HAP-1 (cell line): ENCODE measurements at places on chromosomes 16 and 17.
A peak's percentile ranks its signal among the peaks of the same experiment; 100 is the strongest.

GRCh38 chr16:53812914-53813313, 109.0 kb downstream of the FTO start:
- DNase-seq, result no peak

DNA sequence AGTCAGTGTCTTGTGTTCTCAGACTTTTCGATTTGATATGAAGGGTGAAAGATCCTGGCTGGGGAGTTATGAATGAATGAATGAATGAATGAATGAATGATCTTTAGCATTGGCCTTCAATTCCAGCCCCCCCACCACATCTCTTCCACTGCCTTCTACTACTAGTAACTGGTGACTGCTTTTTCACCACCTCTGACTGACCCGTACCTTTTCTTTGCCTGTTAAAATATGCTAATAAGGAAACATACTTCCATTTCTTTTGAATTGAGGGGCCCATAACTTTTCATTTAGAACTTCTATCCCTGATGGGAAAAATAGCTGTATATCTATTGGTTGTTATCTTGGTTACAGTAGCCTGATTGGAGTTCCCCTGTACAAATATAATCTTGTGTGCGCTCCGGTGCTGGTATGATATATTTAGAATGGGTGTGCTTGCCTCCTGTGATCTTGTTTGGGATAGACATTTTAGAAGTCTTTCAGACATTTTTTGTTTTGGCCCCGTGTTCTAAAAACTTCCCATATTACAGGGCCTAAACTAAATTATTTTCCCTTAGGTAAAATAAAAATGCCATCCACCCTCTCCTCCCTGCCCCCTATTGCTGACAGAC, 3.4 kb downstream of the LYRM1 start:
- no peak for DNase-seq

DNA sequence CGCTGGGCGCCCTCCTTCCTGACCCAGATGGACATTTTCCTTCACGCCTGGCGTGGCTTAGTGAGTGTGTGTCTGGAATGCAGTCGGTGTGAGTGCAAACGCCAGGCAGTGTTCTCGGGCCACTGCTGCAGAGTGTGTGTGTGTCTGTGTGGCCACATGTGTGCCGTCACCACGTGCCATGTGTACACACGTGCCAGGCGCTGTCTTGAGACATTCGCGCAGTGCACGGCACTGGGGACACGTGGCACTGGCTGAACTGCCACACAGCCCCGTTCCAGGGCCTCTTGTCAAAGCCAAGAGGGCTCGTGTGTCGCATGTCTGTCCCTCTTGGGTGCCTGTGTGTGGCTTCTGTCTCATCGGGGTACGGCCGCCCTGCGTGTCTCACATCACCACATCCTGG, 28.8 kb downstream of the MAPK8IP3 start:
- no peak for DNase-seq

DNA sequence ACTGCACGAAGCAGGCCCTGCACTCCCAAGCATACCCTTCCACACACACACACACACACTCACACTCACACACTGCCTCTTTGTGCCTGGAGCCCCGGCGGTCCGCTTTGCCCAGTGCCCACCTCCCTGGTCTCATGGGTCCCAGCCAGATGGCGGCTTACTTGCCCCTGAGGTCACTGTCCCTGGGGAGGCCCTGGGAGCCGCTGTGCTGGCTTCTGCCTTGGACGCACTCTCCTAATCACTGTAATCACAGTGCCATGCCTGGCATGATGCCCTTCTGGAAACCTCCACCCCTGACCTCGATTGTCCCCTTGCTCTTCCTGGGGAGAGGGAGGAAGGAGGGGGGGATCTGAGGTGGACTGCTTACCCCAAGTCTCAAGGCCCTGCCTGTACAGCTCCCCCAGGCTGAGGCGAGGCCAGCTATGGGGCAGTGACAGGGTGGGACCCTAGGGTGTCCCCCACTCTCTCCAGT, 36.0 kb downstream of the ARHGAP23 start:
- DNase-seq, result no peak

- DNase-seq, result peak; percentile 85
These were observed 41.0 kb downstream of the STAT5A start for GRCh38 chr17:42329025-42329976.

- DNase-seq, result peak; percentile 47
These were observed 2.9 kb upstream of the CRYBA1 start for GRCh38 chr17:29243792-29244191.

- DNase-seq, result no peak
These were observed 268.1 kb downstream of the IRF8 start for GRCh38 chr16:86167061-86167460.

- DNase-seq, result no peak
These were observed 44.1 kb upstream of the ACSF3 start for GRCh38 chr16:89049484-89050118.

- DNase-seq, result no peak
These were observed 7.0 kb upstream of the SNTB2 start for GRCh38 chr16:69180011-69180338.

- DNase-seq, result peak; percentile 69
These were observed at the start of gene MYO18A for GRCh38 chr17:29180034-29180787. Gene MYO18A (minus strand): TSS chr17:29180398. CDS start chr17:29166940, 13,458 bp downstream.

DNA sequence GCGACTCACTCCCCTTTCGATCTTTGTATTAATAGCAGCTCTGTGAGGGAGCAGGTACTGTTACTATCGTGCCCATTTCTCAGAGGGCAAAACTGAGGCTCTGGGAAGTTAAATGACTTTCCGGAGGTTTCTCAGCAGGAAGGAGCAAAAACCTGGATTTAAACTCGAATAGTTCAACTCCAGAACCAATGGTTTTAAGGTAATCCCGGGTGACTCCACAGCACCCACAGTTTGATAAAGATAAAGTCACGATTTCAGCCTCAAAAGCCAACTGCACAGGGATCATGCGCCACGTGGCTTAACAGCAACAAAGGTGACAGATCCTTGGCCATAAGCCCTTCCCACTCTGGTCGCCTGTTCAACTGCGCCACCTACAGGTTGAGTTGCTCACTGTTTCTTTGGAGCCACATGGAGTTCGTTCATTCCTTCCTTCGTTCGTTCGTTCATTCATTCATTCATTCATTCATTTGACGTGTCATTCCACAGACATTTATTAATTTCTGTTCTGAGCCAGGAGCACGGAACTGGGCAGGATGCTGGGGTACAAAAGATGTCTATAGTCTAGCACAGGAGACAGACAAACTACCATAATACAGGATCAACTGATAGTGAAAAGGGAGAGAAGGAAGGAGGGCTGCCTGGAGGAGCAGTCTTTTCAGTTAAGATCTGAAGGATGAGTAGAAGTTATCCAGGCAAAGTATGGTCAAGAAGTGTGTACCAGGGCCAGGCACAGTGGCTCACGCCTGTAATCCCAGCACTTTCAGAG, 134.8 kb downstream of the HS3ST2 start:
- peak; percentile 80 for DNase-seq

GRCh38 chr16:89194340-89195311, 5.7 kb downstream of the SLC22A31 start:
- no peak for DNase-seq

DNA sequence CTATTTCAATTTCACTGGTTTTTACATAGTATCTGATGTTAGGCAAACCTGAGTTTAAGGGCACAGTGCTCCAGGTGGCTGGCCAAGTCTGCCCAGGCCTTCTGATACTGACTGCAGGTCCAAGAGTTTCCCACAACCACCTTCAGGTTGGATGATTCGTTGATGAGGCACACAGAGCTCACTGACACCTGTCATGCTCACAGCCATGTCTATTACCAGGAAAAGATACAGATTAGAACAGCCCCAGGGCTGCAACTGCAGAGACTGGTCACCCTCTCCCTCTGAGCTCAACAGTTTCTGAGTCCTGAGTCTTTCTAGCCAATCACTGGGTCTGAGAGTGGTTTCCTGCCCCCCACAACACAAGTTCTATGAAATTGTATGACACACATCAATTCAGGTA, 37.2 kb downstream of the MEAK7 start:
- no peak for DNase-seq

- no peak for DNase-seq
These were observed 15.2 kb upstream of the SRRM2 start for GRCh38 chr16:2737238-2737605.

- DNase-seq, result no peak
These were observed 44.6 kb downstream of the SMIM36 start for GRCh38 chr17:55466671-55467070.

- DNase-seq, result no peak
These were observed 17.5 kb downstream of the TMEM132E start for GRCh38 chr17:34596920-34597319.

- no peak for DNase-seq
These were observed 5.1 kb downstream of the ERBB2 start for GRCh38 chr17:39704821-39705551.

DNA sequence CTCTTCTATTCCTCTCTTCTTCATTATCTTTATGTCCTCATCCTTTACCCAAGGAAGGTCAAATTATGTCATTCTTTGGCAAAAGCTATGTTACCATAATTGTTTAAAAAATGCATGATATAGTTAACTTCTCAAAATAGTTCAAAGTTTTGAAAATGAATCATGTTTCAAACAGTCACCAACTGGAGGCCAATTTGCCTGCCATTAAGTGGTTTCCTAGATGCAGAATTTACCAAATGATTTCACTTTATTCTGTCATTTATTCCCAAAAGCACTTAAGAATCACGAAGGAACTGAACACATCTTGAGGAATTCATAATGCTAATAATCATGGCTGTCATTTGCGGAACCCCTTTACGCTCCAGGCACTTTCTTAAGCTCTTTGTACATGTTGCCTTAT, 190.9 kb upstream of the CDH11 start:
- DNase-seq, result no peak

- DNase-seq, result no peak
These were observed 1.6 kb downstream of the TBC1D10B start for GRCh38 chr16:30368792-30369090.

- DNase-seq, result no peak
These were observed 595.9 kb downstream of the WWOX start for GRCh38 chr16:78695391-78695790.

DNA sequence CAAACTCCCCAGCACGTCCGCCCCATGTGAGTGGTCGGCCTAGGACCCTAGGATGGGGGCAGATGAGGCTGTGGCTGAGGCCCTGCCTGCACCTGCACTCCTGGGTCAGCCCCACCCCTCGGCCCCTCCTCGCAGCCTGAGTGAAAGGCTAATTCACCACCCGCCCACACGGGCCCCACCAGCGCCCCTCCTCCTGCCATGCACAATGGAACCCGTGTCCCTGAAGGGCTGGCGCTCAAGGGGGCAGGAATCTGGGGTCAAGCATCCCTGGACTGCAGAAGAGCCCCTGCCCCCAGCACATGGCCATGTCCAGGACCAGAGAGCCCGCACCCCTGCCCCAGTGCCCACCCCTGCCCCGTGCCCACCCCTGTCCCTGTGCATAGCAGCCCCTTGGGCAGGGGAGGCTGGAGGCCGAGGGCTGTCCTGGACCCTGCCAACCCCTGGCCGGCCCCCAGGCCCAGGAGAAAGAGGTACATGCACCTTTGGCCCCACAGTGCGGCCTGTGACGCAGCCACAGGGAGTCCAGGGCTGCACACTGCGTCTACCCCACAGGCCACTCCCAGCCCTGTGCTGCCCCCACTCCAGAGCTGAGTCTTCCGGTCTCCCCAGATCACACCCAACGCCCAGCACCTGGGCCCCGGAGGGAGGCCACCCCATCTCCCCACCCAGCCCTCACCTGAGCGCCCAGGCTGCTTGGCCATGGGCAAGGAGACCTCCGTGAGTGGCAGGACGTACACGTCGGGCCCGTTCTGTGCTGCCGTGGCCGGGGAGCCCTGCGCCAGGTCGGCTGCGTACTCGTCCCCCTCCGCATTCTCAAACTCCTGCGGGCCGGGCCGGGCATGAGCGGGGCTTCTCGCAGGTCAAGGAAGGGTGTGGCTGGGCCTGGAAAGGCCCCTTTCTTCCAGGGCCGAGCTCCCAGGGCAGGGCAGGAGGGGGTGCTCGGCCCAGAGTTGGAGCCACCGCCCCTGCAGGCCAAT, 34.6 kb upstream of the PVALEF start:
- no peak for DNase-seq

GRCh38 chr16:1982013-1982433, 754 bp upstream of the NOXO1 start:
- DNase-seq, result no peak

DNA sequence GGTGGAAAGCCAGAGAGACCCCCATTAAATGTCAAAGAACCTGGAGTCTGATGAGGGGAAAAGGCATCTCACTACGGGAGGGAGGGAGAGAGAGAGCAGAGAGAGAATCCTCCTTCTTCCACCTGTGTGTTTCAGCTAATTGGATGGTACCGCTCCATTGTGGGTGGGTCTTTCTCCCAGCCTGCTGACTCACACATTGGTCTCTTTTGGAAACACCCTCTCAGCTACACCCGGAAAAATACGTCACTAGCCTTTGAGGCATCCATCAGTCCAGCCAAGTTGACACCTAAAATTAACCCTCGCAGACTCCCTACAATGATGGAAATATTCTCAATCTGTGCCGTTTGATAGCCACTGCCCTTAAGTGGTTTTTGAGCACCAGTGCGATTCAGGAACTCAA, 100.4 kb downstream of the ELAC2 start:
- no peak for DNase-seq

GRCh38 chr17:14201021-14201987, 35.4 kb downstream of the CDRT15 start:
- DNase-seq, result no peak

DNA sequence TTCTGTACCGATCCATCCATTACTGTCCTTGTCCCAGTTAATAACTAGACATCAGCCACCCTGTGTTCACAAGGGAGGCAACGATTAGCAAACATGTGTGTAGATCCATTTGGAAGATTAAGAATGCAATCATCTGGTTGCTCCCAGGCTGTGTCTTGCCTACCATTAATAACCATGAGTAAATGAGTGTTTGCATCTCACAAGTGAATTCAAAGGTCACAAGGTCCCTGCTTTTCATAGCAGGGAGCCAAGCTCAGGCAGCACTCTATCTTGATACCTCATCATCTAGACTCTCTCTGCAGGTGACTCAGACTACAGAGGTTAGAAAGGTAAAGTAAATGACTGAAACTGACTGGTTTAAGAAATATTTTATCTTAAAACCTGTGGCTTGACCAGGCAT, 25.3 kb downstream of the VWA3A start:
- DNase-seq, result no peak

DNA sequence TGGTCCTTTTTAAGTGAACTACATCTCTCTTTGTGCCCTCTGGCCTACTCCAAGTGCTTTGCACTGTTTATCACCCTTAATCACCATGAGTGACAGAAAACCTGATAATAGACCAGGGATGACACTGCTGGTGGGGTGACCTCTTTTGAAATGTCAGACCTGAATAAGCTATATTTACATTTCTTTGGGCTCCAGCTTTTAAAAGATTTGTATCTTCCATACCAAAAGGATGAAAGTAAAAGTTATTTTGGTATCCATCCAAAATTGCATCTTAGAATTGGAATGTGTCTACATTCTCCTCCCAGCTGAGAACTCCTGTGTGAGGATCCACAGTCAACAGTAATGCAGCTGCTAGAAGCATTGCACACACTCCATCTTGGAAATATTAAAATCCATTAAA, 370.0 kb downstream of the CDH11 start:
- no peak for DNase-seq
